ENCODE measurements at places on chromosomes 6 and 20.

DNA sequence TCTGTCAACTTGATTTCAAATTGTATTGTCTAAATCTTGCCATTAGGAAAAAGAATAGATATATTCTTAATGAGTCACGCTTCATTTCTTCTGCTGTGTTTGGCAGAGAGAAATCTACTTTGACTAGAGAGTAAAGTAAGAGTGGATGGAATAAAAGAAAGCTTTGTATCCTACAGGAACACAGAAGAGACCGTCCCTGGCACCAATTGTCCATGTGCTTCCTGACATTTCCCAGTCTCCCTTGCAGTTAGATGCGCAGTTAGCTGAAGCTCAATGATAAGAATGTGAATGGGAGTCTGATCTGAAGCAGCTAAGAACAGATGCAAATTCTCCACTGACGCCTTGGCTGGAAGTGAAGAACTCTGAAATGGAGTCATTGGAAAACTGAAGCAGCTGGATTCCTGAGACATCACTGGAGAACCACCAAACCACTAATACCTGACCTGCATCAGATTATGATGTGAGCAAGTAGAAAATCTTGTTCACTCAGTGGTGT, 528.2 kb upstream of the MARCKS start:
- DNase-seq = no peak

GRCh38 chr20:55782912-55783253, 222.4 kb downstream of the CBLN4 start:
- DNase-seq = no peak

- DNase-seq = no peak
Measured at GRCh38 chr20:62366370-62367135, 559 bp downstream of the LAMA5 start.

- DNase-seq = no peak
Measured at GRCh38 chr20:37259865-37260264, 1.7 kb downstream of the GHRH start.

- DNase-seq = no peak
Measured at GRCh38 chr20:9518576-9519175, 4.3 kb downstream of the LAMP5 start.

GRCh38 chr6:84466511-84466910, 239.1 kb upstream of the CEP162 start:
- DNase-seq = peak; percentile 93

- no peak for DNase-seq
Measured at GRCh38 chr20:25277941-25278521, 30.1 kb downstream of the PYGB start.

GRCh38 chr6:35454391-35455110, 2.4 kb downstream of the FANCE start:
- DNase-seq = no peak

DNA sequence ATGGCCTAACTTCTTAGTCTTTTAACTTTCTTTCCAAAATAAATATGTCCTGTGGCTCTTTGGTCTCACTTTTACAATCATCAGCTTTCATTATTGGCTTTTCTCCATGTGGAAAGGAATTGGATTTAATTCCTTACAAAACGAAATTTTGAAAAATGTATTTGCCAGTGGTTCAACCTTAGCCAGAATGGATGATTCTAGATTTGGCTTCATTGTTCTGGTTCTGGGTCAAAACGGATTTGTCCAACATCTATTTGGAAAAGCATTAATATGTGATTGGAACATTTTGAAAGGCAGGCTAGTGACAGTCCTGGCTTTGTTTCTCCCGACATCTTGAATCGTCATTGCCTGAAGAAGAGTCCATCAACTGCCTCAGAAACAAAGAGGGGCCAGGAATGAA, 59.2 kb downstream of the TENT5A start:
- no peak for DNase-seq

DNA sequence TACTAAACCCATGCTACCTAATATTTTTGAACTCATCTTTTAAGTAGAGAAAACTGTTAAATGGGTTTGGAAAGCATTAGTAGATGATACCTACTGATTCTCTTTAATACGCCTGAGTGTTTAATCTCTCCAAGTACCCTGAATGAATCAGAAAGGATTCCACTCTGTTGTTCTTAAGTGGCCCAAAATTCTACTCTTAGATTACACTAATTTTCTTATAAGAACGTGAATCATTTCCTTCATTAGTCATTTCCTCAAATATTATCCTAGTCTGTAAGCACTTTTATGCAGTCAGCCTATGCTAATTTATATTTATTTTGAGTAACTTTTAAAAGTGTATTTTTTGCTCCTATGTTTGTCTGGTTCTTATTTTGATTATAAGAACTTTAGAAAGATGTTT, 380.0 kb downstream of the BTBD9 start:
- peak; percentile 72 for DNase-seq
